ENCODE measurements at places on chromosomes 1 and 21. TPM values are rescaled to one million over a fixed set of nuclear protein-coding genes. Genes with fewer than 3 reads are reported as not detected.

The CCDC30 gene
- total RNA-seq: 23.5 TPM

The NUDT17 gene
- total RNA-seq: 4.1 TPM

The LAD1 gene
- not detected for total RNA-seq

The CELA2A gene
- not detected for total RNA-seq

The KRTAP13-2 gene
- total RNA-seq: not detected

The RGS13 gene
- not detected for total RNA-seq

The EDARADD gene
- 3.1 TPM for total RNA-seq

The ASTN1 gene
- total RNA-seq: 130 TPM

The GBP2 gene
- total RNA-seq: not detected

The ADCY10 gene
- total RNA-seq: 0.63 TPM

The ST6GALNAC5 gene
- total RNA-seq: 41.0 TPM

The HCRTR1 gene
- total RNA-seq: 3.8 TPM

The LPGAT1 gene
- 102 TPM for total RNA-seq

The RGS5 gene
- total RNA-seq: 20.7 TPM

The SMCP gene
- not detected for total RNA-seq

The RHOC gene
- total RNA-seq: 30.7 TPM

The AKR1A1 gene
- total RNA-seq: 68.9 TPM

The NBPF8 gene
- total RNA-seq: 15.3 TPM

The CMPK1 gene
- total RNA-seq: 99.5 TPM

The RCAN1 gene
- 71.7 TPM for total RNA-seq

The KIF14 gene
- total RNA-seq: 3.8 TPM

The IL19 gene
- not detected for total RNA-seq

The RIIAD1 gene
- 8.8 TPM for total RNA-seq

The RHCE gene
- total RNA-seq: not detected

The MMEL1 gene
- total RNA-seq: 7.8 TPM

The TIMM17A gene
- total RNA-seq: 41.3 TPM

The ZBTB17 gene
- 51.3 TPM for total RNA-seq

The DCST2 gene
- not detected for total RNA-seq

The GCLM gene
- 6.6 TPM for total RNA-seq

The RGS8 gene
- 10.3 TPM for total RNA-seq

The GBP7 gene
- not detected for total RNA-seq

The AADACL3 gene
- not detected for total RNA-seq

The MXRA8 gene
- 9.1 TPM for total RNA-seq

The CLEC20A gene
- not detected for total RNA-seq

The BNIPL gene
- total RNA-seq: 0.31 TPM

The CRYAA gene
- total RNA-seq: not detected

The MSH4 gene
- total RNA-seq: 1.9 TPM

The RASAL2 gene
- 67.3 TPM for total RNA-seq
